Stimulated activated CD8-positive, alpha-beta memory T cell treated with anti-CD3 and anti-CD28 coated beads, Interleukin-4, amount 100 ng/mL, for 1 hour (primary cell): ENCODE measurements at places on chromosomes 16 and 17.

DNA sequence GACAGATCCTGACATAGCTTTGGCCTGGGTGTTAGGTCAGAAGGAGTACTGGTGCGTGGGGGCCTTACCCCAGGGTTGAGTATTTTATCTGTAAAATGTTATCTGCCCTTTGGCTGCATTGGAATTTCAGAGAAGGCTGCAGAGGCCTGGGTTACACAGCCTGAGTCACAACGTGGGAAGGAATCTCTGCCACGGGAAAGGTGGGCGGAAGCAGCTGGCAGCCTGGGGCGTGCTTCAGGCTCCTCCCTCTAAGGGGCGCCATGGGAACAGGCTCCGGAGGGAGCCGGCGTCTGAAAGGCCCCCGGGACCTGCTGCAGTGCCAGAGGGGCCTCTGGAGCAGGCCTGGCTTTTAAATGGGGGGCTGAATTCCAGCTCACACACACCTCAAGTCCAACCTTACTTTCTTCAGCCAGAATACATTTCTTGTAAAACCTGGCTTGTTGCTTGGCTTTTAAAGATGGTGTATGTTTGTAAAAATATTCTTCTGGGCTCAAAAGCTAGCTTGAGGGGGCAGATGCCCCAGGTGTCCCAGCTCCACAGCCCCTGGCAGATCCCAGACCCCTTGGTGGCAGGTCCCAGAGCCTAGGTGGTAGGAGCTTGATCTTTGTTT is 142.2 kb downstream of the RAB11FIP4 start:
- DNase-seq = no peak

- DNase-seq = no peak
These were observed 27.9 kb downstream of the MBTPS1 start for GRCh38 chr16:84088695-84089395.

- DNase-seq = no peak
These were observed 47.7 kb downstream of the TUBD1 start for GRCh38 chr17:59844884-59845594.

DNA sequence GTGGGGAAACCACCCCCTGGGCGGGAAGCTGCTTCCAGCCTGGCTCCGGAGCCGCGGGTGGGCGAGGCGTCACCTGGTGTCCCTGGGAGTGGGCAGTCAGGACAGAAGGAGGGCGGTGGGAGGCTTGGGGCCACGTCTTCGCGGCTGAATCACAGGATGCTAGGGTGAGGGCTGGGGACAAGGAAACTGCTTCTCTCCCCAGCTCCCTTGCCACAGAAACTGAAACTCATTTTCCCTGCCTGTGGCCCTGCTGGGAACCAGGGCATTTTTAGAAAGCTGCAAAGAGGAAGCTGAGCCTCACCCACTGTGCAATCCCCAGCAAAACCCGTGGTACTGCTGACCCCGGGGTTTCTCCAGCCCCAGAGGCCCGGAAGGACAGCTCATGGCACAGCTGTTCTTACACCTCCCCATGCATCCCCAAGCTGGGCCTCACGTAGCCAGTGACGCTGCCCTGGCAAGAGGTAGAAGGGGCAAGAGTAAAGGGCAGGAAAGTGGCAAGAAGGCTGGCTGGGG is 8.2 kb downstream of the RHBDF2 start:
- no peak for DNase-seq

- DNase-seq = no peak
These were observed 130.5 kb downstream of the NPIPB5 start for GRCh38 chr16:22641131-22641628.

- DNase-seq = no peak
These were observed 532 bp downstream of the CNTNAP1 start for GRCh38 chr17:42682722-42683403.

DNA sequence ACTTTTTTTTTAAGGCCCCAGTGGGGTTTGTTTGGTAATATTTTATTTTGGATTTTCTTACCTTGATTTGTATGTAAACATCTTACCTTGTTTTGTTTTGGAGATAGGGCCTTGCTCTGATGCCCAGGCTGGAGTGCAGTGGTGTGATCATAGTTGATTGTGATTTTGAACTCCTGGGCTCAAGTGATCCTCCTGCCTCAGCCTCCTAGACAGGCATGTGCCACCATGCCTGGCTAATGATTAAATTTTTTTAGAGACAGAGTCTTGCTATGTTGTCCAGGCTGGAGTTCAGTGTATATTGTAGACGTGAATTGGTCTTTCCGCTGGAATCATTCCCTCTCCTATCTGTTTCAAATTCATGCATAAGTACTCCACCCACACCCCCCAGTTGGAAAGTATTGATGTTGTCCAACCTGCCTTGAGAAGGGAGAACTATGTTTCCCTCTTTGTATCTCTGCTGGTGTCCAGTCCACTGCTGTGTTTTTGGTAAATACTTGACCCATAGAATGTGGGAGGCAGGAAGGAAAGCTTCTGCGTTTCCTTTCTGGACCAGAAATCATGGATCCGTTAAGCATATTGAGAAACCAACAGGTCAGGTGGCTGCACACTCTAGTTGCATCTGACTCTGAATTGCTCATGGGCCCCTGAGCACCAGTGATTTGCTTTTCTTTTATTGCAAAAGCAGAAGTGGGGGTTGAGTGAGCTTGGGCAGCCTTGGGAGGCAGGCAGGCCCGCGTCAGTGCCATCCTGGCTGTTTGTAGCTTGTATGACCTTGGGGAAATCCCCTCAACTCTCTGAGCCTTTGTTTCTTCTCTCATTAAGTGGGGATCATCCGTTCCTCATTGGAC is 25.0 kb downstream of the RMI2 start:
- DNase-seq = no peak

- DNase-seq = no peak
These were observed 20.1 kb downstream of the RAB11FIP3 start for GRCh38 chr16:445566-445965.

- no peak for DNase-seq
These were observed 12.0 kb downstream of the DGKE start for GRCh38 chr17:56845934-56846333.

GRCh38 chr17:3799181-3799945 is 1.6 kb downstream of the ITGAE start:
- no peak for DNase-seq

GRCh38 chr17:61456688-61457225 is 4.5 kb downstream of the TBX4 start:
- DNase-seq = no peak

GRCh38 chr17:28498652-28499363 is 7.3 kb upstream of the FOXN1 start:
- DNase-seq = no peak

DNA sequence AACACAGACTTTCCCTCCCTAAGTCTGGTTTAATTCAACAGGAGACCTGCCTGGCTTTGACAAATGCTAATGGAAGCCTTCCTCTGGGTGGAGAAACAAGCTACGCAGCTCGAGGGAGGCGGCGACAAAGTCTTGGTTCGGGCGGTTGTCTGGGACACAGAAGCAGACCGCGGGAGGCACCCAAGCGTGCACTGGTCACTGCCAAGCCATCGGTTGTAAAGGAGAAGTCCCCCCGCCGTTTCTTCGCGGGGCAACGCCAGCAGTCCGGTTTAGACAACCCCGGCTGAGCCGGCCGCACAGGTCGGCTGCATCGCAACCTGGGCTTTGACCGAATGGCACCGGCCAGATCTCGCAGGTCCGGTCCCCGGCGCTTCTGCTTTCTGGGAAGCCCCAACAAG is 586 bp downstream of the GLYR1 start:
- DNase-seq = no peak

- DNase-seq = peak; percentile 59
These were observed 23.2 kb downstream of the TMEM92 start for GRCh38 chr17:50297407-50297865.

GRCh38 chr16:56993204-56993603 is 3.8 kb downstream of the NLRC5 start:
- no peak for DNase-seq

DNA sequence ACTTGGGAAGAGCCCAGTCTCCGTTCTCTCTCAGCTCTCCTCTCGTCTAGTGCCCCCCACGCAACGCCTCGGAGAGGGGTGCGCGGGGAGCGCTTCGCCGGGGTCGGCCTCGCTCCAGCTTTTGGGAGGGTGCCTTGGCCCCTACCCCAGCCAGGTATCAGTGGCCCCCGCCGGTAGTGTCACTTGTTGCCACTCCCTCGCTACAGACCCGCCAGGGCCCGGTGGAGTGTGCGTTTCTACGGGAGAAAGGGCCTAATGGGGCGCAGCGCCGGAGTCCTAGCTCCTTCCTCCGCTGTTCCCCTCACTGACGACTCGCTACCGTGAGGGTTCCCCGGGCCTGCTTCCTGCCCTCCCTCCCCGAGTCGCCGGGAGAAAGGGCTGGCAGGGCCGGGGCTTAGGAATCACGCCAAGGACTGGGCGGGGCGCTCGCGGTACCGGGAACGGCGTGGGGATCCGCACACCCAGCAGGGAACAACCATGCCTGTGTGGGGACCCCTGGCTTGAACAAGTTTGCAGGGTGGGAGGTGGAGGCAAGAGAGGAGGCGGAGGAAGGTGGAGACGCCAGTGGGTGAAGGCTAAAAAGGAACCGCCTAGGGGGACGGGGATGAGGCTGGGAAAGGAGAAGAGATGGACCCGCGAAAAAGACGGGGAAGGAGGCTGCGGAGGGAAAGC is 997 bp upstream of the CDH11 start:
- no peak for DNase-seq

GRCh38 chr17:43846963-43847371 is at the start of gene CD300LG:
Gene CD300LG, plus strand, starts transcription at chr17:43847176. Its CDS starts 41 bp downstream, at chr17:43847217.
- DNase-seq = no peak

DNA sequence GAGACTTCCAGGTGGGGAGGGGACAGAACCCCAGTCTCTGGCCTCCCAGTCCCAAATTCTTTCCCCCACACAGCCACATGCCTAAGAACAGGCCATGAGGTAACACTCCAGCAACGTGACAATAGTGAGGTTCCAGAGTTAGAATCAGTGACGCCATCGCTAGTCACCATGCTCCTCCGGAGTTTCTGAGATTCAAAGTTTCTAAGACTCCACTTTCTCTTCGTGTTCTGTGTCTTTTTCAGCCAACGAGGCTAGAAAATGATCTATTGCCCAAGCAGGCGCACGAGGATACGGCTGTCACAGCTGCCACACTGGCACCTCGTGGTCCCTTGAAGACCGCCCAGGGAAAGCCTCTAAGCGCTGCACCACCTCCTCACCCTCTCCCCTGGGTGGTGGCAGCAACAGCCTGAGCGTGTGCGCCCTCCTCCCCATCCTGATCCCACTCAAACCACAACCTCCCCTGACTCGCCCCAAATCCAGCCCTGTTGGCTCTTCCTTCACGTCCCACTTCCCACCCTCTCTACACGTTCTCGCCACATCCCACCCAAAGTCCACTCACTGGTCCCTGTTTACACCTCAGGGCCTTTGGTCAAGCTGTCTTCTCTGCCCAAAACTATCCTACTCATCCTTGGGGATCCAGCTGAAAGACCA is 1.0 kb downstream of the MCRIP1 start:
- no peak for DNase-seq

DNA sequence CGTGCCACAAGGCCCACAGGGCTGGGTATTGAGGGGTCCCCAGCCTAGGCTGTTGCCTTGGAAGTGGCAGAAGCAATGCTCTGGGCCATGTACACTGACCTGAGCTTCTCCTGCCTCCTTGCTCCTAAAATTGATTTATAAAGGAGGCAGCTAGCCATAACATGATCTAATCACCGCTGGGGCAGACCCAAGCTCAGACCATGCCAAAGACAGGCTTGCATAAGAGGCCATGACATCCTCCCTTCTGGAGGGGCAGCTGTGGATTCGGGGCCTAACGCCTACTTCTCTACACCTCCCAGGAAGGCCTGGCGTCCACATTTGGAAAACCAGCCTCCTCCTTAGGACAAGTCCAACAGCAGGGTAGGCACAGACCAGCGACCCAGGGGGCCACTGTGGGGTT is 12.3 kb downstream of the HSD11B2 start:
- no peak for DNase-seq

DNA sequence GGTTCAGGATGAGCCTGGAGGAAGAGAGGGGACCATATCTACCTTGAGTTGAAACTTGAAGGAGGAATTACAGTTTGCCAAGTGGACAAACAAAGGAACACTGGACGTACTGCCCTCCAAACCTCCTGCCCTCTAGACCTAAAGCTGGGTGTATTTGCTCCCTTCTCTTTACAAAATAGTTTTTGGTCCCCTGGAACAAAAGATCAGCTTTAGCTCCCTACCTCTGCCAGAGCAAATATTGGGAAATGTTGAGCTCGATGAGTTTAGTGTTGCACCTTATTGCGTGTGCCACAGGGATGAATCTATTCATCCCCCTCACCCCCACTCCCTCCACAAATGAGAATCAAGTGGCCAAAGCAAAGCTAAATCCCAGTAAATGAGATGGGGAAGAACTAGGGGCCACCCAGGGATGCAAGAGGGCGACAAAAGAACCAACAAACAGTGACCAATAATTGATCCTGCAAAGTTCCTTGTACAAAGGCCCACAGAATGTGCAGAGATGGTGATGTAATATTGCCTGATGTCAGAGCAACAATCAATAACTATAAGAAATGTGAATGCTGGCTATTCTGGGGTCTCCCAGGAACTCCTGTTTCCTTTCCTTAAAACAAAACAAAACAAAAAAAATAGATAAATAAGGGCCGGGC is 17.2 kb upstream of the TAT start:
- DNase-seq = no peak

DNA sequence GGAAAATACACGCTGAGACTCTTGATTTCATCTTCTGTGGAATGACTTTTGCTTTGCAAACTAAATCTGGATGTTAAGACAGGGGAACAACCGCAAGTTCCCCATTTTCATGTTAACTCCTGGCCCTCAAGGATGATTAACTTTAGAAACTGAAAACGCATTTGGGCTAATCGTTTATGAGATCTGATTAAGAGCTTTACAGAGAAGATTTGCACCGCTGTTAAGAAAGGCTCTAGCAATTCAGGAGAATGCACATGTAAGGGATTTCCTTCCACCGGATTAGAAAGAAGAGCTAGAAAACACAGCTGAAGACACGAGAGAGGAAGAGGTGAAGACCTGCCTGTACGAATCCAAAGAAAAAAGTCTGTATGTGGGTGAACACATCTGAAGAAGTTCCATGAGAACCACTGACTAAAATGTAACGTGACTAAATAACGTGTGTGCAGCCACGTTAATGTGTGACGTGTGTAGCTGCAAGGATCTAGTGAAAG is 106.4 kb downstream of the YPEL2 start:
- no peak for DNase-seq

DNA sequence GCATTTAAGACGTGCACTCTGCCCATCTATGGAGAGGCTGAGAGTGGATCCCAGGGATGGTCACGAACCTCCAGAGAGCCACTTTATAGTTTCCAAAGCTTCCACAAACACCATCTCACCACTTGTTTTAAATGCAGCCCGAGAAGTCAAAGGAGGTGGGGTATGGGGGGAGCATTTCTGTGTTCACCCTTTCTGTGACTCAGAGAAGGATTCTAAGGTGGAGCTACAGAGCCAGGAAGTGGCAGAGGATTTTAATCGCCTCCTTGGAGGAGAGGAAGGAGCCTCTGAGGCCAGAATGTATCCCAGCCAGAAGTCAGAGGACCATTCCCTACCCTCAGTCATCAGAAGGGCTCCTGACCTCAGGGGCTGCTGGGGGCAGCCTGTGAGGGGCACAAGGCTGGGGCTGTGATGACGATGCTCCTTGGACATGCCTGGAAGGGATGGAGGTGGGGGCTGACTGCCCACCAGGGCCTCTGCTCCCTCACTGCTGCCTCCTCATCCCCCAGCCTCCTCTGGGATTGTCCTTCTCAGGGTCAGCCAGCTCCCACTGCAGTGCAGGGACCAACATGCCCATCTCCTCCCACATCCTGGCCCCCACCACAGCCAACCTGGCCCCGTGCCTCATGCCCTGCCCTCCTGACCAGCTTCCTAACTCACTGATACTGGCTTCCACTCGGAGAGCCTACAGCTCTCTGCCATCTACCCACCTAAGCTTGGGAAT is 2.8 kb downstream of the XYLT2 start:
- no peak for DNase-seq
